NCI-H1105 (cell line): ENCODE measurements at places on chromosomes 5 and 9.

DNA sequence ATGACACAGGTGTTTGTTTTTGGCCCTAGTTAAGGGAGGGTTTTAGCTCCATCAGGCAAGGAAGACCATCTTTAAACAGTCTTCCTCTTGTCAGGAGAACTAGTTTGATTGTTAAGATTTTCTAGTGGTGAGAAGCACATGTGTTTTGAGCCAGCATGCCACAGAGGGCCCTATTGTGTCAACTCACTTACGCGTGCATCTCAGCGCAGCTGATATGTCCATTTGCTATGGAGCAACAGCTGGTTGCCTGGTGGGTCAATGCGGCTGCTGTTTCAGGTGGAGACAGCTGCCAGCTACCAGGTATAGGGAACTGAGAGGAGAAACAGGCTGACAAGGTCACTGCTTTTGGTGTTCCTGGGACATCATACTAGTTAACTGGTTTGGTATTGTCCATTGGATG is 100.5 kb upstream of the PRRC1 start:
- DNase-seq, result no peak

- DNase-seq, result no peak
Measured at GRCh38 chr5:139058121-139058520, 140.0 kb downstream of the SIL1 start.

DNA sequence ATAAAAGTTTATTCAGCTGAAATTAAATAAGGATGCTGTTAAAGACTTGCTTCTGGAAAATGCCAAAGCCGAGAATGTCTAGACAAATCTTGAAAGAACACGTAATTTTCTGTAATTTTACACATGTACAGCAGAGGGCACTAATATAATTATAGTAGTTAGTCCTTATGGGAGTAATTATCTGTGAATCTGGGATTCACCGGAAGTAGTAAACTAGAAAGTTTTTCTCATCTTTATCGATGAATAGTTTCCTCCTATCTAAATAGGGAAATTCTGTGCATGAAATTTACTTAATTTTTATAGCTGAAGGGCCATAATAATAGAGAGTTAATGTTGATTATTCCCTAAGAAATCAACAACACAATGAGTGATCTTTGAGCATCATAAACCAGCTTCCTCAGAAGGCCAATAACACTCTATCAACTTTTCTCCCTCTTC is 18.4 kb upstream of the CNTLN start:
- peak; percentile 62 for DNase-seq

DNA sequence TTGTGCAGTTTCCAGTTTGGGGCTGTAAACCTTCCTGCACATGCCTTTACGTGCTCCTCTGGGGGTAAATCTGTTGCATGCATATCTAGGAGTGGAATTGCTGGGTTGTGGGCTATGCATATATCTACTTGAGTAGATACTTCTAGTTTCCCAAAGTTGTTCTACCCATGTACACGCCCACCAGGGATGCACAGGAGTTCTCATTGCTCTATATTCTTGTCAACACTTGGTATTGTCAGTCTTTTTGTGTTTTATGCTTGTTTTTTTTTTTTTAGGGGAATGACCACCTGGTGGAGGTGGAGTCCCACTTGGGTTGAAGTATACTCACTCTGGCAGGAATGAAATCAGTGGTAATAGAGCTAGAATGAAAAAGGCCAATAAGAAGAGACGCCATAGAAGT is 23.0 kb downstream of the FOXE1 start:
- DNase-seq, result no peak

DNA sequence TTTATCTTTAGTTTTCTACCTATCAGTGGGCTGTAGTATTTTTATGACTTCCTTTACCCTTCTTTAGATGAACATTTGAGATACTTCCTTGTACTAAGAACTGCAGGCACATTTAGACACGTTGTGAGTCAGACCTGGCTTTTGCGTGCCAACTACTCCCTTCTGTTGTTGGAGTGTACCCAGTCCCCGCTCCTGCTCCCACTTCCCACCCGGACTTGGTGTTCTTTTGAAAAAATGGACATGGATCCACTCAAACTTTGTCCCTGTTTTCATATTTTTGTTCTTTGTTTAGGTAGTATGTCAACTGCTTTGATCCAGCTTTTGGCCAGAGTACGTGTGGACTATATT is 60.7 kb downstream of the PARP8 start:
- no peak for DNase-seq

DNA sequence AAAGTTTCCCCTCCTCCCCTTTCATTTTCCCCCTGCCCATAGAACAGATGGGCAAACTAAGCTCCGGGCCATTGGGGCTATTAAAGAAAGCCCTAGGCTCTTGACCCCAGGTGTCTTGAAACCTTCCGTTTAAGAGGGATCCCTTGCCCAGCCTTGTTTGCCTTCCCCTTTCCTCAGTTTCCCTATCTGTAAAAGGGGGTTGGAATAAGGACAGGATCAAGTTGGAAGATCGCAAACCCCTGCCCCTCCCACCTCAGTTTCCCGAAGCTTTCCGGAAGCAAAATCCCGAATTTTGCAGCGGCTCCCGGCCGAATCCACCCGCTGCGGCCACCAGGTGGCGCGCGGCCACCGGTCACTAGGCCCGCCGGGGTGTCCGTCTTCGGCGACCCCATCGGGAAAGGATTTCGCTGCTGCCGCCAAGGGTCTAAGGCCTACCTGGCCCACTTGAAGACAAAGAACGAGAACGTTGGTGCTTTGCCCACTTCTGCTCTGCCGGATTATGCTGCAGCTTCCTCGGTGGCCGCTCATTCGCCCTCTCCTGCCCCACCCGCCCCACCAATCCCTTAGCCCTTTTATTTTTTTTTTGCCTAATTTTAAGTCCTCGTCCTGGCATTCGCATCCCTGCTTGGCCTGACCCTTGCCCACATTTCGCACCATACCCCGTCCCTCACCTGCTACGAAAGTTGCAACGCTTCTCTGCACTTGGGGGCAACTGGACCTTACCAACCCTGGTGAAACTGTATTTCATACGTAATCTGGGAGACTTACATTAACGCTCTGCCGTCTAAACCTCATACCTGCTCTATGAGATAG is 962 bp upstream of the NR6A1 start:
- peak; percentile 54 for DNase-seq

DNA sequence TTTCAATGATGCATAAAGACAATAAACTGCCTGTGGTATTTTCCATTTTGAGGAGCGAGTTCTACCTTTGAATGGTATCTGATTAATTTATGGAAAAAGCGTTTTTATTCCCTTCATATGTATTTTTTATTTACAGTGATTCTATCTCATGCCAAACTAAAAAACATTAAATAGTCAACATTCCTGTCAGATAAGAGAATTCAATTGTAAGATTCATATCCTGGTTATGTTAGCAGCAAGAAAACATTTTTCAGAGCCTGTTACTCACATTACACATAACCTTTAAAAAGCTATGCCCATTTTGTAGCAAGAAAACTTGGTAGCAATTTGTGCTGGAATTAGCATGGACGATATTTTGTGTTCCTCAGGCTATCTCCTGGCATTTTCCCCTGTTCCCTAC is 55.1 kb upstream of the PRLR start:
- DNase-seq, result no peak

DNA sequence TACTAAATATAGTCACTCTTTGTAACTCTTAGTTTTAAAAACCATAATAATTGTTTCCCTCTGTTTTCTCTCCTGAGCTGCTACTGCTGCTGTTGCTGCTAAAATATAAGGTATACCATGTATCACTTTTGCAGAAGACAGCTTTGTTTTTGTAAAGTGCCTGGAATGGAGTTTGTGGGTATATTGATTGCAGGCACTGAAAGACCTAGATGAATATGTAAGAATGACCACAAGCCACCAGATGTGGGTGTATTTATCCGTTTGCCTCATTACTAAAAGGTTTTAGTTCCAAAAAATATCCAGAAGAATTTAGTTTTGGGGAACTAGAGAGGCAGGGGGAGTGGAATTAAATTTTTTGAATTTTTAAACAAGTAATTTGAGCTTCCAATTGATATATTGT is 151.1 kb upstream of the CDKN2B start:
- no peak for DNase-seq

DNA sequence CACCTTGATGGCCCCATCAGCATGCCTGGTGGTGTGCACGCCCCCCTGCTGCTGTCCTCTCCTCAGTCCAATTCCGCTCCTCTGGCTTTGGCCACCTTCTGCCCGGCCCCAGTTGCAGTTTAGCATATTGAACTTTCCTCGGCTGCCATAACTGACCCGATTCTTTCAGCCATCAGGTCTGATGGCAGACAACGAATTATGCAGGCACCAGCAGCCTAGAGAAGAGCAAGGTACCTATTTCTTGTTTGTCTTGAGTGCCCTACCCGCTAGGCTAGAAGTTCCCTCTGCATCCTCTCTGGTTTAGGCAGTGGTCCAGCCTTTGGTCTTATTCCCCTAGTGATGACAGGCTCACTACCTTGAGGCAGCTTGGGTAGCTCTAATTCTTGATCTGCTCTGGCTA is 43.0 kb upstream of the SLC25A51 start:
- no peak for DNase-seq

- DNase-seq, result no peak
Measured at GRCh38 chr9:89873801-89874200, 269.0 kb downstream of the GADD45G start.

GRCh38 chr5:156687514-156687913 is 162.6 kb upstream of the PPP1R2B start:
- no peak for DNase-seq

GRCh38 chr5:123365156-123365555 is 58.0 kb downstream of the CEP120 start:
- no peak for DNase-seq
